ENCODE measurements at places on chromosomes 3 and 15. TPM values are rescaled to one million over a fixed set of nuclear protein-coding genes. Genes with fewer than 3 reads are reported as not detected.

Gene GCSAM
- 0.26 TPM for total RNA-seq

Gene DGKG
- total RNA-seq, result not detected

Gene FOXL2NB
- total RNA-seq, result 0.13 TPM

Gene SMAD6
- not detected for total RNA-seq

Gene DLL4
- total RNA-seq, result not detected

Gene THPO
- total RNA-seq, result not detected

Gene RBP2
- total RNA-seq, result not detected

Gene IQCF5
- total RNA-seq, result not detected

Gene MOBP
- total RNA-seq, result not detected

Gene AADACL2
- total RNA-seq, result not detected

Gene ANKRD63
- not detected for total RNA-seq

Gene SPESP1
- 4.2 TPM for total RNA-seq

Gene TF
- total RNA-seq, result under 0.01 TPM

Gene ST6GAL1
- 5.5 TPM for total RNA-seq

Gene MRPL47
- total RNA-seq, result 42.9 TPM

Gene NR1D2
- total RNA-seq, result 34.0 TPM

Gene ZNF660
- 0.26 TPM for total RNA-seq

Gene ITPKA
- total RNA-seq, result 3.1 TPM

Gene IL20RB
- 291 TPM for total RNA-seq

Gene CSPG4
- total RNA-seq, result 6.3 TPM

Gene GUCA1C
- total RNA-seq, result not detected

Gene TRPM1
- under 0.01 TPM for total RNA-seq

All from bronchial epithelial cell (primary cell).